ENCODE measurements at places on chromosomes 5 and 9.

- peak; percentile 73 for DNase-seq
These were observed 202.2 kb upstream of the DMRTA1 start for GRCh38 chr9:22244139-22245011.

DNA sequence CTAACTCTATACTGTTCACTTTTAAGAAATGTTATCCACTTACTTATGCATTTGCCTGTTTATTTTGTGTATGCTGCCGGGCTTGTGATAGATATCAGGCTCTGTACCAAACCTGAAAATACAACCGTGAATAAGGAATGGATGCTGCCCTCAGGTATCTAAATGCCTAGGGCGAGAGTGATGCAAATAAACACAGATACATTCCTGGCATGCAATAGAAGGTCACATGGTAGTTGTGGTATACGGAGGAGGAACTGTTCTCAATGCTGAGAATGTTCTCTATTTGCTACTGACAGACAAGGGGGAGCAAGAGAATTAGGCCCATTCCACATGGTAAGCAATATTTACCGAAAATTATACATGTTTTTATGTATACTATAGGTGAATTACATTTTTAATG, 227.8 kb downstream of the ICE1 start:
- DNase-seq: peak; percentile 37

GRCh38 chr9:36144309-36145232, 8.0 kb downstream of the GLIPR2 start:
- DNase-seq: no peak

DNA sequence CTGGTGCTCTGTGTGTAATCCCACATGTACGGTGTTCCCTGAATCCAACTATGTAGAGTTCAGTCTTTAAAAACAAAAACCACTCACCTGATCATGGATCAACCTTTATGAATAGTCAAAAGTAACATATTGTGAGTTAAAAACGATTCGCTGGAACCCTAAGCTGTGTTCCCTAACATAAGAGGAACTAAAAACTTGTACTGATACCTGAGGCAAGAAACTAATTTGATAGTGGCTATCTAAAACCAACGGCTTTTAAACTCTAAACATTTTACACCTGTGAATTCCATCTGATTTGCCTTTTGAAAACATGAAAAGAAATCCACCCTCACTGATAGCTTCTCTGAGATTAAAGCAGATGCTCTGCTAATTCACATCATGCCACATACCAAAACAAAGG, 101.5 kb downstream of the DEPDC1B start:
- DNase-seq: no peak

GRCh38 chr9:117815315-117815714, 111.1 kb downstream of the TLR4 start:
- no peak for DNase-seq

DNA sequence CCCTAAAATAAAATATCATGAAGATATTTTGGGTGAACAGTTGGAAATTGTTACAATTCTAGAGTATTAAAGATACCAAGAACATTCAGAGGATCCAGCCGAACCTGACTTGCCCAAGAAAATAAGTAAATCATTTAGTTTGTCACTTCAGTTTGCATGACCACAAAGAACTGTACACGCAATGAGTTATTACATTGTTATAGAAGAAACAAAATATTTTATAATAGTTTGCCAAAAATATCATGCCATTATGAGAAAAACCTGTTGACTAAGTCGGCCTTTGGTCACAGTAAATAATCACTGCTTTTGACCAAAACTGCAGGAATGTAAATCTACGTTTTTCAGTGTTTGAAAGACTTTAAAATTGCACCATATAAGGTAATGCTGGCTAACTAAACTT, 27.9 kb downstream of the TRIO start:
- no peak for DNase-seq

GRCh38 chr9:131754846-131755245, 15.0 kb upstream of the RAPGEF1 start:
- no peak for DNase-seq

DNA sequence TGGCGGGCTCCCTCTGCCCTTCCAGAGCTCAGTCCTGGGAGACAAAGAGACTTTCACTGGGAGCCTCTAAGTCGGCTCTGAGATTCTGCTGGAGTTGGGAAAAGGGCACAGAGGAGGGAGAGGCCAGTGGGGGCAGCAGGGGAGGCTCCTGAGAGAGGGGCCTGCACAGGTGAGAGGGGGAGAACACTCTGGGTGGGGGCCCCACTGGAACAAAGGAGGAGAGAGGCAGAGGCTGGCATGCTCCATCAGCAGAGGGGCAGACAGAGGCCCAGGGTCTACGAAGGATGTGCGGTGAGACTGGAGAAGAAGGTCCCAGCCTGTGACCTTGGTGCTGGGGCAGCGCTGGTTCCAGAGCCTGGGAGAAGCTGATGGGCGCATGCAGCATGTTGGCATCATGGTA, 8.9 kb downstream of the TCF7 start:
- DNase-seq: no peak

- peak; percentile 62 for DNase-seq
These were observed at the start of gene AIF1L for GRCh38 chr9:131096269-131097125. Gene AIF1L, plus strand, starts transcription at chr9:131096531. Its CDS starts 99 bp downstream, at chr9:131096630.

DNA sequence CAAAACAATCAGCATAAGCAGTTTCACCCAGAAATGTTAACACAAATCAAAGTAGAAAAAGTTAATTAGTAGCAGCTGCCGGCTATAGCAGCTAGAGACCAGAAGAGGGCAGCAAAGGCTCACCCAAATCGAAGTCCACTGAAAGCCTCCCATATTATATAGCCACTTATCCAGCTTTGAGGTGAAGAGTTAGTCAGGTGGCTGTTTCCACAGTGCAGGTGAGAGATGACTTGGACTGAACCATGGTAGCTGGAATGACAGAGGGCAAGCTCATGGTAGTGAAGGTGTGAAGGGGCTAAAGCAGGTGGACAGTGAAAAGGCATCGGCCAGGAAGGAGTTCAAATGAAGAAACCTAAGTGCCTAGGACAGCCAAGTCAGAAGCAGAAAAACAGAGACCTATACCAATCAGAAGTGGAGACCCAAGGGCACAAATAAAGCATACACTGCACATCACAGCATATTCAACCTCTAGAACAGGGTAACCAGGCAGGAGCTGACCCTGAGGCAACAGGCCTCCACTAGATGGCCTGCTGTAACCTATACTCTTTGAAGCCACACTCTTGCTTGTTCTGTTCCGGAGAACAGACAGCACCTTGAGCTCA, 7.2 kb upstream of the RNF38 start:
- peak; percentile 69 for DNase-seq

DNA sequence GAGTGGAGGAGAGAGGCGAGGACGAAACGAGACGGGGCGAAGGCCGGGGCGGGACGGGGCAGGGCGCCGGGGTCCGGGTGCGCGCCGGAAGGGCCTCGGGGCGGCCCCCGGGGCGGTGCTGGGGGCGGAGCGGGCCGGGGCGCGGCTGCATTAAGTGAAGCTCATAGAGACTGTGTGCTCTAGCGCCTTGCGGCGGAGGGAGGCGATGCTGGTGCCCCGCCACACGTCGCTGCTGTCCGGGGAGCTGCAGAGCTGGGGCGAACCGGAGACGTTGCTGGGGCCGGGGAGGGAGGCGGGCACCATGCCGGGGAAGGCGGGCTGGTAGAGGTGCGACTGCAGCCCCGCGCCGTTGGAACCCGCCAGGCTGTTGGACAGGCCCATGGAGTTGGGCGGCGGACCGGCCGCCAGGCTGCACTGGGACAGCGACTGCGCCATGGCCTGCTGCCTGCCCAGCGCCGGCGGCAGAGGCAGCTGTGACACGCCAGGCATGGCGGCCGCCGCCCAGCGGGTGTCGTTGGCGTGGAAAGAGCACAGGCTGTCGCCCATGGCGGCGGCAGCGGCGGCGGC, 8.3 kb downstream of the OTP start:
- DNase-seq: peak; percentile 41

GRCh38 chr5:158805195-158805594, 294.5 kb downstream of the EBF1 start:
- no peak for DNase-seq

DNA sequence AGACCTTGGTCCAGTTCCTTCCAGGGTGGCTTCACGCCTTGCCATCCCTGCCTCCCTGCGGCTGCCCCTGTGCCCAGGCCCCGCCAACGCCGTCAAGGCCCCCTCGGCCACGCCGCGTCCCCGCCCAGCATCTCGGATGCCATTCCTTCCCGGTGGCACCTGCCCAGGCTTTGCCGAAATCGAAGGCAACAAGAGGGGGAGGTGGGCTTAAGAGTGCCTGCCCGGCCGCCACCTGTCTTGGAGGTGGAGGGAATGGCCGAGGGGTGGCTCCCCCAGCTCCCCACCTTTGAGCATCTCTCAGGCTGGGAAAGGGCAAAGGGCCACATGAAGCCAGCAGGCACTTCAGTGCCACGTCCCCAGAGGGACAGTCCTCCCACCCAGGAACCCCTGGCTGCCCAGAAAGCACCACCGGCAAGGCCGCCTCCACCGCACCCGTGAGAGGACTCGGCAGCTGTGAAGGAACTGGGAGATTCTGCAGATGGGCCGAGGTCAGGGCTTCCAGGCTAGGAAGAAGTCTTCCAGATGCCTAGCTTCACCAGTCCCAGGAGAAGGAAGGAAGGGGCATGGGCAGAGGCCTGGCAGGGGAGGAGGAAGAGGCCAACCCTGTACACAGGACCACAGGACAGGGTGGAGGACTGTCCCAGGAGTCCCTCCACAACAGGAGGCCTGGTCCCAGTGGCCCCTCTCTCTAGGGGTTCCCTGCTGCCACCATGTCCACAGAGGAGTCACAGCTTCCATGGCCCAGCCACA, 218.0 kb downstream of the FANCC start:
- no peak for DNase-seq

DNA sequence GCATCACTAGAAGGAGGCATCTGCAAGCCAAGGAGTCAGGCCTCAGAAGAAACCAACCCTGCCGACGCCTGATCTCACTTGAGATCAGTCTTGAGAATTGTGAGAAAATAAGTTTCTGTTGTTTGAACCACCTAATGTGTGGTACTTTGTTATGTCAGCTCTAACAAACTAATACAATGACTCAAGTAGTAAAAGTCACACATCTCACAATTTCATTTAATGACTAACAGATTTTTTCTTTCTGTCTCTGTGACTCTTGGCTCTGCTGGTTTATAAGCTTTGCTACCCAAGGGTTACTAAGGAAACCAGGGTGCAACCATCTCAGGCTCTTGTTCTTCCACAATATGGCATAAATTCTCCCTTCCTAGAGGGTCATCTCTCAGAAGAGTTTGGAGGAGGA, 315.8 kb upstream of the GRAMD2B start:
- no peak for DNase-seq

DNA sequence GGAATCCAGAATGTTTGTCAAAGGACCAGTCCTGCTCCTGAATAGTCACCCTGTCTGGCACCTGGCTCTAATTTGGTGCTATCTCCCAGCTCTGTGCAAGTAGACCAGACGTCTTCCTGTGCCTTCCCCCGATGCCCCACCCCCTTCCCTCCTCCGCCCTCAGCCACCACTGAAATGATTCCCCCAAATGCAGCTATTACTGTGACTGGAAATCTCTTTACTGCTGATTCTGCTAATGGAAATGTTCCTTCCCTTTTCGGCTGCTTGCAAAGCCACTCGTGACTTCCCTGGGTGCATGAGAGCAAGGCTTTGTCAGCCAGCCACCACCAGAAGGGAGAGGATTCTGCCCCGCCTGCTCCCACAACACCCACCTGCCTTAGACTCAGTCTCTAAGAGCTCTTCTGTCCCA, 11.4 kb downstream of the ASTN2 start:
- DNase-seq: no peak

GRCh38 chr9:134420974-134421432, 94.7 kb downstream of the RXRA start:
- DNase-seq: no peak

DNA sequence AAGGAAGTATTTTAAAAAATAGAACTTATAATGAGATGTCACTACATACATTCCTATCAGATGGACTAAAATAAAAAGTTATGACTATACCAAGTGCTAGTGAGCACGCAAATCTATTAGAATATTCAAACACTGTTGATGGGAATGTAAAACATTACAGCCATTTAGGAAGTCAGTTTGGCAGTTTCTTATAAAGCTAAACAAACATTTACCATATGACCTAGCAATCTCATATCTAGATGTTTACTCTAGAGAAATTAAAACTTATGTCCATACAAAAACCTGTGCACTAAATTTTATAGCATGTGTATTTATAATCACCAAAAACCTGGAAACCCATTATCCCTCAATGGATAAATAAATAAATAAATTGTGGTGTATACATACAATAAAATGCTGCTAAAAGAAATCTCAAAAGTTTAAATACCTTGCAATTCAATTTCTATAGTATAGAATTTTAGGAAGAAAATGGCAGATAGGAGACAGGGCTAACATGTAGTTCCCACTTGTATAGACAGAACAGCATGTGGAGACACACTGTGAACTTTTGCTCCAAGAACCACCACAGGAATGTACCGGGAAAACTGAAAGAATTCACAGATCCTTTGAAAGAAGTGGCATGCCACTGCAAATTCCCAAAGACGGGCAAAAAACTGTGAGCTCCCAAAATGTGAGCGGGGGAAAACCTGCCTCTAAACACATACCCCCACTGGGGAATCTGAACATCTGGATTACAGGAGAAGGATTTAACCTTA, 174.6 kb upstream of the SPEF2 start:
- no peak for DNase-seq

DNA sequence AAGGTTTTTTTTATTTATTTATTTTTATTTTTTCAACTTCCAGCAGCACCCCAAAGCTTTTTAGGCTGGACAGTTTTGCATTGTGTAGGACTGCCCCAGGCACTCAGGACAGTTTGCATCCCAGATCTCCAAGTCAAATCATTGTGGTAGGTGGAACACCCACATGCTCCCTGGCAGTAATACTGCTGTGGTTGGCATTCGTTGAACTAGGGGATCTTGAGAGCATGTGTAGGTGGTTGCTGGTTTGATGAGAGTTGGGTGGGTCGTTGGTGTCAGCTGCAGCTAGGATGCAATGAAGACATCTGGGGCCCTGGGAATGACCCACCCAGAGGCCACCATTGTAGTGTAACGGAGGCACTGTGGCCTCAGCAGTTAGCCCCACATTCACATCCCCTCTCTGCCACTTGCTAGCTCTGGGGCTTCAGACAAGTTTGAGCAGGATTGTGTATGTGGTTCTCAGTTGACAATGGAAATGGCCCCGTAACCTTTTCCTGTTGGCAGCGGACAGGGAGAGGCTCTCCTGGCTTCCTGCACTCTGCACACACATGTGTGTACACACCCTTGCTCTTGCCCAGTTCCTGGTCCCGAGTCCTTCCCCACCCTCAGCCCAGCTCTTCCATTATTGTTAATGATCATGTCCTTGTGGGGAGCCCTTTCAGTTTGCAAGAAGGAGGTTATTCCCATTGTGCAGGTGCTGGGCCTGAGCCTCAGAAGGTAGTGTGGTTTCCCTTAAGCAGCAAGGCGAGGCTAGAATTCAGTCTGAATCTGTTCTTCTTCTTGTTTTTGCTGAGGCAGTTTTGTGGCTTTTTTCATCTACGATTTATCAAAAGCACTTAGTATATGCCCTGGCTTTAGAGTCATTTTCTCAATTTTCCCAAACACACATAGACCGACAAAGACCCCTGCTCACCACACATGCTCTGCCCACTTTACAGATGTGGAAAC, 46.5 kb downstream of the PPARGC1B start:
- DNase-seq: no peak

DNA sequence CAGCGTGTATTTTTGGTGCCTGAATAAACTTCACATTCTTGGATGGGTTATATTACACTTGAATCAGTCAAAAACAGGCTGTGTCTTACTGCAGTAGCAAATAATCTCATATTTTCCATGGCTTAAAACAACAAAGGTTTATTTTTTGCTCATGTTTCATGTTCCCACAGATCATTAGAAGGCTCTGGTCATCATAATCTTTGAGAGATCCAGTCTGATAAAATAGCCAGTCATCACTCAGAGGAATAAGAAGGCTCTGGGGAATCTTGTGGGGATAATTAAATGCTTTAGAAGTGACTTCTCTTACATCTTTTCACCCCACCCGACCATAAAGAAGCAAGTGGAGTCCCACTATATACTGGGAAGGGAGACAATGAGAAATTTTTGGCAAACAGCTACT, 417.7 kb downstream of the PSAT1 start:
- no peak for DNase-seq
